ENCODE measurements at places on chromosomes 16 and 17.
A peak's percentile ranks its signal among the peaks of the same experiment; 100 is the strongest.

DNA sequence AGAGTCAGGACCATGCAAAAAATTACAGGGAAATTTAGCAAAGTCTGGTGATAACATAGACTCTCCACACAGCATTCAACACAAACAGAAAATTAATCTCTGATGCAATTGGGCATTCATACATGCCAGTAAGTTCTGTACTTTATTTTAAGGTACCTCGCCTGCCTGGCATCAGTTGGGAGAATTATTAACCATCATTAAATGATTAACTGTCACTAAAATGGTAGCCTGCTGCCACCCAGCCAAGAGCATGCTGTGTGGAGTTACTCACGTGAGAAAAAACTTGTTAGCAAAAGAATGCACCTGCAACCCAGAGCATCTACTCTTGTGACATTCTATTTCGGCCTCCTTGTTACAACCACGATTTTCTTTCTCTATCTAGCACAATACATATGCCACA is 117.2 kb downstream of the GRIN2A start:
- DNase-seq: no peak

GRCh38 chr16:85983064-85983463 is 84.1 kb downstream of the IRF8 start:
- no peak for DNase-seq

DNA sequence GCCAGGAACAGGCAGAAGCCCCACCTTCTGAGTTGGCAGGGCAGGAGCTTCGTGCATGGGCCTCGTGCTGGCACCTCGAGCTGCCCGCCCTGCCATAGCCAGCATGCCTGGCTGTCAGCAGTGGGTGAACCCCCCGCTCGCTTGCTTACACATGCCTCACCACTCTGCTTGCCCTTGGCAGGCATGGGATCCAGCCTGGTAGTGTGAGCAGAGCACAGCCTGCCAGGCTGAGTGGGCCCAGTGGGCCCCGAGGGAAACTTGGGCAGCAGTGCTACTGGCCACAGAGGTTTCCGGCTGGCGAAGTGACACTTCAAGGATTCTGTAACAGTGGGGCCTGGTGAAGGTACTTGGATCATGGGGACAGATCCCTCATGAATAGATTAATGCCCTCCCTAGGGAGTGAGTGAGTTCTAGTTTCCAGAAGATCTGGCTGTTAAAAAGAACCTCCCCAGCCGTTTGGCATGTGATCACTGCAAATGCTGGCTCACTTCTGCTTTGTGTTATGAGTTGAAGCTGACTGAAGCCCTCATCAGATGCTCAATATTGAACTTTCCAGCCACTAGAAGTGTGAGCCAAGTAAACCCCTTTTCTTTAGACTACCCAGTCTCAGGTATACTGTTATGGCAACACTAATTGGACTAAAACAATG is 114.7 kb downstream of the BCAS3 start:
- DNase-seq: no peak

DNA sequence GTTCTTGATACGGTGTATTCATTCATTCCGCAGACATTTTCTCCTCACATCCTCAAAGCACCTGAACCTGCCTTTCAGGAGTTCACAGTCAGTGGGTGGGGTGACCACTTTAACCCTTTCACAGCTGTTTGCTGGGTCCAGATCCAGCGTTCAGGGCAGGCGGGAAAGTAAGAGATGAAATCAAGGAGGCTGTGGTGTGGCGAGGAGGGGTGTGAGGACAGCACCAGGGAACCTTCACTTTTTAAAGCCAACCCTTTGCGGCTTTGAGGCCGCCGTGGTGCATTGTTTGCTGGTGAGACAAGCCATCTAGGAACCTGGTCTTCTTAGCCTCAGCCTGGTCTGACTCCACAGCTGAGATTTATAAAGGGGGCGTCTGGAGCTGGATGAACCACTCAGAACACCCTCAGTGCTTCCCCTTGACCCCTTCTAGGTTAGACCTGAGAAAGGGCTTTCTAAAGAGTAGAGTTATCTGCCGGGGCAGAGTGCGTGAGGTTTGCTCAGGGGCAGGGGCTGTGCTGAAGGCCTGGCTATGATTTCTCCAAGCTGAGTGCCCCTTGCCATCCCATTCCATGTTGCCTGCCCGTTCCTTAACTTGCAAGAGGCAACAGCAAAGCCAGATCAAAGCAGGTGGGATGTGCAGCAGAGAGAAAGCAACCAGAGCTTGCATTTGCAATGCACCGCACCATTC is 933 bp downstream of the CCR7 start:
- DNase-seq: no peak

DNA sequence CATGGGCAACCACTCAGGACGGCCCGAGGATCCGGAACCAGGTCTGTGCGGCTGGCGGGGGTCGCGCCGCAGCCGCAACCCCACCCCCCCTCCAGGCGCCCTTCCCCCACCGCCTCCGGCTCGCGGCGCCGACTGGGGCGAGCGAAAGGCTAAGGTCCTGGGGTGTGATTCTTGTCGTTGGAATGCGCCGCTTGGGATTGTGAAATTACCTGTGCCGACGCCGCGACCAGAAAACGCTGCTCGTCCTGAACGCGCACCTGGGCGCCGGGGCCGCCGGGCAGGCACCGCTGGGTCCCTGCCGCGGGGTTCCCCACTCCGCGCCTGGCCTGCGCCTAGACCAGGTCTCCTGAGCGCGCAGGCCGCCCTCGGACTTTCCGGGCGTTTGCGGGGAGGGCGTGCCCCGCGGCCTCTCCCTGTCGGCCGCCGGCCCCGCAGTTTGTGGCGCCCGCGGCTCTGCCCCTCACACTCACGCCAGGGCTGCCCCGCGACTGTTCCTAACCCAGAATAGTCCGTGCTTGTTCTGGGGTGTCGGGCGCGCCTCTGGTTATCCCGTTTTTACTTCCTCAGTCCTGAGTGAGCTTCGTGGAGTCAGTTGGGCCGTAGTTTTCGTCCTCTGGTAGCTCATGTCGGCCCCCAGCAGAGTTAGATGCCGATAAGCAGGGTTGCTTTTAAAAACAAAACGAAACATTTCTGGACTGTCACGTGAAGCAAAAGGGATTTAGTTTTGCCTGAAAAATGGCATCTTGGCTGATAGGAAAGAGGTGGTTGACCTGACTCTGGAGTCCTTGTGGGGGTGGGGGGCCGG is 147.2 kb downstream of the SPECC1 start:
- DNase-seq: peak; percentile 23

- no peak for DNase-seq
Measured at GRCh38 chr17:45828171-45828570, 16.5 kb upstream of the SPPL2C start.

- DNase-seq: no peak
Measured at GRCh38 chr16:89133457-89134127, 38.0 kb upstream of the CDH15 start.

DNA sequence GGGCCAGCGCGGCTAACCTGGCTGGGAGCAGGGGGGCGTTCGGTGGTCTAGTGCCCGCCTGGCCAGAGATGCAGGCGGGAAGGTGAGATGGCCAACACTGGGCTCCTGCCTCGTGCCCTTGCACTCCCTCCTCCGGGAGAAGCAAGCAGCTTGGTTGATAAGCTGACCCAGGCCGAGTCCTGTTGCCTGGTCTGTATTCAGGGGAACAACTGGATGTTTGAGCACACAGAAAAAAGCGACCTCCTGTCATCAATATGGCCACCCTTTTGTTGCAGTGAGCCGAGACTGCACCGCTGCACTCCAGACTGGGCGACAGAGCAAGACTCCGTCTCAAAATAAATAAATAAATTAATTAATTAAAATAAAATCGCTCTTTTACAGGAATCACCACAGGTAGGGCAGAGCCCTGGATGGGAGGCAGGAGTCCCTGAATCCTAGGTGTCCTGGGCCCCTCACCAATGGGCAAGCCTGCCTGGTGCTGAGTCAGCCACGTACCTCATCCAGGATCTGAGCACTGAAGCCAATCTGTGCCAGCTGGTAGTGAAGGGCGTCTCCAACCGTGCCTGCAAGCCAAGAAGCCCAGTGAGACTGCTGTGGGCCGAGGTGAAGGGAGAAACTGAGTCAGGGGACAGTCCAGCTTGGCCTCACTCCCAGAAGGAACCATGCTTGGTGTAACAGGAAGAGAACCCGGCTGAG is 31.8 kb downstream of the HASPIN start:
- no peak for DNase-seq

- DNase-seq: no peak
Measured at GRCh38 chr16:69413045-69413664, 11.3 kb upstream of the CYB5B start.

DNA sequence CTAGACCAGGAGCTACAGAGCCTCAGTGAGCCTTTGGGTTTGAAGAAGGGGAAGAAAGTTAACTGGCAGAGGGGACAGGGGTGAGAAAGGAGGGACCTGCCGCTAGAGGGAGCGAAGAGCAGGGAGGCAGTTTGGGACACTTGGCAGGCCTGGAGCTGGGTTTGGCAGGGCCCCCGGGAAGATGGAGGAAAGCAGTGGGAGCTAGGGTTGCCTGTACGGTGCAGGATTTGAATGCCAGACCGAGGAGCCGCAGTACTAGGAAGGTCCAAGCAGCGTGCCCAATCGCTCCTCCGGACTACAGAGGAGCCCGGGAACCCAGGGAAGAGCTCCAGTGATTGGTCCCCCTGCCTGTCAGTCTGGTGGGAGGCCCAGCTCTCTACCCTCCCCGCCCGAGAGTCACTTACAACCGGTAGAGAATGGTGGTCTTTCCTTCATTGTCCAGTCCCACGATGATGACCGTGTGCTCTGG is 1.3 kb downstream of the ARL5C start:
- no peak for DNase-seq

Measured in NCI-H1092 treated with DMSO at 0.1 percent for 48 hours (cell line).